ENCODE measurements at places on chromosomes 12 and 14. TPM values are rescaled to one million over a fixed set of nuclear protein-coding genes. Genes with fewer than 3 reads are reported as not detected.

DNA sequence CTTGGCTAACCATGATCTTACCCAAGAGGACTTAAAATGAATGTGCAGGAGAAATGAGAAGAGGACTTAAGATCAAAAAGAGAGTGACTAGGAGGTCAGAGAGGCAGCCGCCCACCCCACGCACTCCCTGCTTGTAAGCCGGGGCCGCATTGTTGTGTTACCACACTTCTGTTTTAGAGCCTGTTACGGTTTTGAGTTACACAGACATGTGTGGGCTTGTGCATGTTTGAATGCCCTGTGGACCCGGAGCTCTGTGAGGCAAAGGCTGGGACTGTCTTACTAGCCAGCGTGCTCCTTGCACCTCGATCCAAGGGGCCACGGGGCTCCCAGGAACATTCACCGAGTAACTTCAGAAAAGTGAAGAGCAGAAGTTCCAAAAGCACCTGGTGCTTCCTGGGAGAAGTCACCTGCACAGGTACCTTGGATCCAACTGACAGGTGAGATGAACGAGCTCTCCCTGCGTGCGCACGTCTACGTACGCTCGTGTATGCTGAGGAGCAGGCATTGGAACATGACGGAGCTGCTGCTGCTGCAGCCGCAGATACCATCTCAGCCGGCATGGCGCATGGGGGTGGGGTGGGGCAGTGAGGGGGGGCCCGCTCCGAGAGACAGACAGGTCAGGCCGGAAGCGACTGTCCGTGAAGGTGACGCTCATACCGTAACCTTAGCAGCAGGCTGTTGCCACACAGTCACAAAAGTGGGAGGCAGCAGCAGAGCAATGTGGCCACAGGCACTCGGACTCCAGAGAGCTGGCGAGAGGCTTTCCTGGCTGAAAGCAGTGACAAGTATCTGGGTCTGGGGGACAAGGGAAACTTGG lies 23.7 kb downstream of the SFSWAP start:
- DNase-seq, result no peak
- H3K27ac ChIP-seq, result no peak overlapping the region

DNA sequence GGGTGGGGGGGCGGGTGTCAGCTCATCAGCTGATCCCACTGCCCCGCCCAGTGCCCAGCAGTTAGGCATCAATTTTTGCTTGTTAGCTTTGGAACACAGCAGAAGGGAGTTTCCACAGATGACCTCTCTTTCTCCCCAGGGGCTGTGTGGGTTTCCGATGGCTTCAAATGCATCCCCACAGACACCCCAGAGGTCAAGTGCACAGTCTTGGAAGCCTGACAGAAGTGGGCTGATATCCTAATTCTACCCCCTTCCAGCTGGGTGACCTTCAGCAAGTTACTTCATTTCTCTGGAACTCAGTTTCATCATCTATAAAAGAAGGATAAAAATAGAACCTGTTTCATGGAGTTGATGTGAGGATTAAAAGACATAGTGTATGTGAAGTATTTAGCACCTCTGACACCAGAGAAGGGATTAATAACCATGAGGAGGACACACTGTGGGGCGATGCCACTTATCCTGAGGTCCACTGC lies 22.0 kb downstream of the TTC9 start:
- no peak for DNase-seq
- H3K27ac ChIP-seq, result peak overlapping the region; percentile 42
- H3K27me3 ChIP-seq, result no peaks in the 10 kb centered on the region
- no peak overlapping the region for H3K4me3 ChIP-seq
- H3K36me3 ChIP-seq, result peaks cover 14% of the 10 kb centered on the region

Gene FAM186B
- 0.14 TPM for total RNA-seq

DNA sequence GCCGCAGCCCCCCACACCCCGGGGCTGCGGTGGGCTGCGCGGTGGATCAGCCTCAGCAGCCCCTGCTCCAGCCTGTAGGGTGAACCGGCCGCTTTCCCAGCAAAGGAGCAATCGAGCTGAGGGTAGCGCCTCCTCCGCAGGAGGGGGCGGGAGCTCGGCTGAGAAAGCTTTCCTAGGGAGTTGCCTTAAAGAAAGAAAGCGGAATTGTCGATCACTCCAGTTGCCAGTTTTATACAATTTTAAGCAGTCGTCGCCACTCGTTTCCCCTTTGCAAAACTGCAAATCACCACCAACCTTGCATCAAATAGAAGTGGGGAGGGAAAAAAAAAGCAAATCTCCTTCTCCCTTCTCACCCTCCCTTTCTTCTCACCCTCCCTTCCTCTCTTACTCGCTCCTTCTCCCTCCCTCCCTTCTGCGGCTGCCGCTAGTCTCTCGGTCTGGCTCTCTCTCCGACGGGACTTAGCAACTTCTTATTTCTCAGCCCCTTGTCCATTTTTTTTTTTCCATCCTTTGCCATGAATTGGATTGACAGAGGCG lies at the start of gene PDE3A:
TSS of gene PDE3A (plus strand) at position 424 of the 537 bp plus-strand sequence. CDS start 748 bp downstream, outside the sequence.
- no peaks in the 10 kb centered on the region for H3K36me3 ChIP-seq
- peak within 1 kb of the TSS; percentile 67 for H3K4me3 ChIP-seq
- H3K27me3 ChIP-seq, result peaks cover 65% of the 10 kb centered on the region
- H3K27ac ChIP-seq, result no peak within 1 kb of the TSS
- peaks cover 14% of the 10 kb centered on the region for H3K4me1 ChIP-seq

DNA sequence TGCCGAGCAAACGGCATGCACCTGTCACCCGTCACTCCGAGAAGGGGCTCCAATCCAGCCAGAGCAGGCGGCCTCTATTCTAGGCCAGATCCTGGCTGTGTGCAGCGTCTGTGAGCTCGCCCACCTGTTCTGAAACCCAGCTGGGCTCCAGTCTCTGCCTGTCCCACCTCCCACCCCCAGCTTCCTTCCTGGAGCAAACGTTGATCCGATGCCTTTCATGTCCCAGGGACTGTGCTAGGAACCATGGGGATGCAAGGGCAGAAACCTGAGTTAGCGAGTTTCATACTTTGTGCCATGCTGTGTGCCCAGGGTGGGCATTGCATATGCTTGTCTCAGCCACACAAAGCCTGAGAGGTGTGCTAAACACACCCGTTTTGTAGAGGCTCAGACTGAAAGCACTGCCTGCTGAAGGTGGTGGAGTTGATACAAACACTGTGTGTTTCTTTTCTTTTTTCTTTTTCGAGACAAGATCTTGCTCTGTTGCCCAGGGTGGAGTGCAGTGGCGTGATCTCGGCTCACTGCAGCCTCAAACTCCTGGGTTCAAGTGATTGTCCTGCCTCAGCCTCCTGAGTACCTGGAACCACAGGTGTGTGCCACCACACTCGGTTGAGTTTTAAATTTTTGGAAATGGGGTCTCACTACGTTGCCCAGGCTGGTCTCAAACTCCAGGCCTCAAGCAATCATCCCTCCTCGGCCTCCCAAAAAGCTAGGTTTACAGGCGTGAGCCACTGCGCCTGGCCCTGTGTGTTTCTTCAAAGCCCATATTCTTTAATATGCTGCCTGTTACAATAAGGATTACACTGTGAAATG lies 84.1 kb upstream of the MED13L start:
- H3K4me3 ChIP-seq, result no peak overlapping the region
- no peaks in the 10 kb centered on the region for H3K27me3 ChIP-seq
- peaks cover 25% of the 10 kb centered on the region for H3K4me1 ChIP-seq
- no peak for DNase-seq
- no peaks in the 10 kb centered on the region for H3K36me3 ChIP-seq

- H3K27ac ChIP-seq, result no peak overlapping the region
- no peaks in the 10 kb centered on the region for H3K4me1 ChIP-seq
- no peak for DNase-seq
- no peak overlapping the region for H3K4me3 ChIP-seq
- no peaks in the 10 kb centered on the region for H3K27me3 ChIP-seq
Measured at GRCh38 chr12:108589840-108590229, 8.0 kb downstream of the TMEM119 start.

DNA sequence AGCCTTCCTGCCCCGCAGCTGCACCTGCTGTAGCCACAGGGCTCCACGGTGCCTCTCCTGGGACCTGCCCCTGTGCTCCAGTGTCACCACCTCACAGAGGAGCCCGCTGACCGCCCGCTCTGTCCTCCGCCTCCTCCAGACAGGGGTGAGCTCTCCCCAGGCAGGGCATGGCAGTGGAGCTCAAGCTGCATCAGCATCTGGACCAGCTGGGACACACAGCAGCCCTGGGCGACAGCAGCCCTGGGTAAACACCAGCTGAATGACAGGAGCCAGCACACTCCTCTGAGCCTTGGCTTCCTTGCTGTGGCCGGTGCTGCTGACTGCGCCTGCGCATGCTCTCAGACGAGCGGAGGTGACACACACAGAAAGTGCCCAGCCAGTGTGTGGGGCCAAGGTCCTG lies 22.0 kb downstream of the CHGA start:
- no peaks in the 10 kb centered on the region for H3K4me1 ChIP-seq
- H3K4me3 ChIP-seq, result no peak overlapping the region
- DNase-seq, result no peak

DNA sequence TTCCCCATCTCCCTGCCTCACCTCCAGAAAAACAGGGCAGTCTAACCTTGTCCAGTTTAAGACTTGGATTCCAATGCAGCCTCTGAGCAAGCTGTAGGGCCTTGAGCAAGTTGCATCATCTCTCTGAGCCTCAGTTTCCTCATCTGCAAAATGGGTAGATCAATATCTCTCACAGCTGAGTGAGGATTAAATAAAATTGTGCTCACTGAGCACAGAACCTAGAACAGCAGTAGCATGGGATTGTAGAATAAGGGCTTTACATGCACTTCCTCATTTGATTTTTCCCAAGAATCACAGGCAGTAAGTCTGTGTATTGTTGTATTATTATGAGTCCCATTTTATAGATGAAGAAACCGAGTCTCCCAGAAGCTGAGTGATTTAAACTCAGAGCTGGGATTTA lies 2.0 kb downstream of the DTX1 start:
- H3K4me3 ChIP-seq, result no peak overlapping the region
- no peaks in the 10 kb centered on the region for H3K36me3 ChIP-seq
- H3K27me3 ChIP-seq, result no peaks in the 10 kb centered on the region
- H3K27ac ChIP-seq, result no peak overlapping the region
- DNase-seq, result no peak

- H3K4me3 ChIP-seq, result no peak overlapping the region
- peaks cover 66% of the 10 kb centered on the region for H3K27me3 ChIP-seq
- H3K36me3 ChIP-seq, result no peaks in the 10 kb centered on the region
- peaks cover 5% of the 10 kb centered on the region for H3K4me1 ChIP-seq
Measured at GRCh38 chr12:85280984-85281630, 1.1 kb downstream of the ALX1 start.

DNA sequence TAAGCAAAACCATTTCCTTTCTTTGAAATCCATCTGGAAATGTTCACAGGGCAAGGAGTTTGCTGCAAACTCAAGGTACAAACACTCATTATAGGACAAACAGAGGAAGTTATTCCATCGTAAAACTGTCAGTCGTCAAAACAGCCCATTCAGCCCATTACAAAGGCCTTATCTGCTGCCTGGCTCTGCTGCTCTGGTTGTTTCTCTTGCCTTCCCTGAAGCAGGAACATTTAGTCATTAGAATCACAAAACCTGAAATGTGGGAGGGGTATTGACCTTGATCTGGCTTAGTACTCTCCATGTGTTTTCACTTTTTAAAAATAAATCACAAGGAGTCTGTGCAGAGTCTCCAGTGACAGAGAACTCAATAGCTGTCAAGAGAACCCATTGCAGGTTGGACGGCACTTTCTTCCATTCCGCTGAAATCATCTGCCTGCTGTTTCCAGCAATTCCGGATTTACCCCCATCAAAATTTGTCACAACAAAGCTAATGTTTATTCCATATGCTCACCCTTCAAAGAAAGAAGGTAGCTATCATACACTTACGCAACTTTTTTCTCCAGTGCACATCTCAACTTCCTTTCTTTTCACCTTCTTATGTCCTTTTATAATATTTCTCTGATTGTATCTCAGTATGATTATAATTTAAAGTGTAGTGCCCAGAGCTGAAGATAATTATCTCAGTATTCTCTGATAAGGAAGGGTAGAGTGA lies 24.6 kb upstream of the ITPR2 start:
- no peaks in the 10 kb centered on the region for H3K36me3 ChIP-seq
- H3K27me3 ChIP-seq, result peaks cover 7% of the 10 kb centered on the region
- H3K4me3 ChIP-seq, result no peak overlapping the region

GRCh38 chr12:64733857-64734256 lies 25.3 kb downstream of the GNS start:
- H3K27me3 ChIP-seq, result no peaks in the 10 kb centered on the region
- no peak for DNase-seq
- H3K4me3 ChIP-seq, result no peak overlapping the region
- H3K36me3 ChIP-seq, result peaks cover 35% of the 10 kb centered on the region

Gene MIP
- not detected for total RNA-seq

Gene FOXN4
- not detected for total RNA-seq

DNA sequence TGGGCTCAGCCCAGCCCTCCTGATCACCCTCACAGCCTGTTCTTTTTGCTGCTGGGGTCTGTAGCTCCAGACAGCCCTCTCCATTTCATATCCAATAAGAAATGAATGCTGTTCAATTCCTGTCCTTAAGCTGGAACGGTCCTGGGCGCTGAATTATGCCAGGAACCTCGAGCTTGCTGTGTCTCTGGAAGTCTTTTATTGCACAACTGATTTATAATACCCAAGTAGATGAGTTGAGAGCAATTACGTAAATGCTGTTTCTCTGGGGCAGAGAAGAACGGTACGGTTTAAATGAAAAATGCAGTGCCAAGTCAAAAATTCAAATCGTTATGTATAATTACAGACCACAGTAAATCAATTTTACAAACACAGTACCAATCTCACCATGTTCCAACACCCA lies 161.0 kb downstream of the SAMD4A start:
- H3K4me1 ChIP-seq, result peaks cover 39% of the 10 kb centered on the region
- H3K27ac ChIP-seq, result no peak overlapping the region
- H3K27me3 ChIP-seq, result peaks cover 20% of the 10 kb centered on the region
- peaks cover 2% of the 10 kb centered on the region for H3K36me3 ChIP-seq
- H3K4me3 ChIP-seq, result no peak overlapping the region

Gene NRIP2
- not detected for total RNA-seq

GRCh38 chr12:124231980-124232653 lies 62.8 kb upstream of the RFLNA start:
- no peak overlapping the region for H3K4me3 ChIP-seq
- peaks cover 2% of the 10 kb centered on the region for H3K4me1 ChIP-seq
- peaks cover 13% of the 10 kb centered on the region for H3K27me3 ChIP-seq
- H3K27ac ChIP-seq, result no peak overlapping the region

DNA sequence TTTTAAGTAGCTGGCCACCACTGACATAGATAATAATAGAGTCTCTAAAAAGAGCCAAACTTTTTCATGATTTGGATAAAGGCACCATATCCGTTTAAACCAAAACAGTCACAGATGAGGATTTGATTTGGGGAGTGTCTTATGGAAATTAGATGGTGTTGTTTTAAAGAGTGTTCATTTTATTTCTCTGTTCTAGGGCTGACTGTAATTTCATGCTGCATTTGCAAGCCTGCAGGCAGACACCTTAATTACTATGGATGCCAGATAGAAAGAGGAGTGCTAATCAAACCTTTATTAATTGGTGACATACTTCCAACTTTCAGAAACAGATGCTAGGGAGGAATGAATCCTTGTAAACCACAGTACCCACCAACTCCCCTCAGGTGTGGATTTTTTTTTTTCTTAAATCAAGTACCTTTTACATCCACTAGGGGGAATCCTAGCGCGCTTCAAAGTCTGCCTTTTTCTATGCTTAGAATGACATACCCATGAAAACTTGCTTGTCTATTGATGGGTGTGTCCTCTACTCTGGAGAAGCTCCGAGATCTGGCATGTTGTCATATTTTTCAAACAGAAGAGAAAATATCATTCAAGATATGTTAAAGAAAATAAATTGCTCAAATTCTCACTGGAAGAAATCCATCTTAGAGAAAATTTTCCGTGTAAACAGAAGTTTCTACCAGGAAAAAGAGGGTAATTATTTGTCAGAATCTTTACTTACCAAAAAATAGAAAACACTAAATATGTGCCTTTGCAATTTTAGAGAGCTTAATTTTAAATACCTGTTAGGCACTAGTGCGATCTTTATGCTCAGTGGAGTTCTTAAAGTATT lies 14.2 kb upstream of the PLXNC1 start:
- no peak overlapping the region for H3K4me3 ChIP-seq
- no peak overlapping the region for H3K27ac ChIP-seq
- no peaks in the 10 kb centered on the region for H3K27me3 ChIP-seq

GRCh38 chr12:46303039-46303666 lies 34.3 kb upstream of the SLC38A1 start:
- no peak overlapping the region for H3K27ac ChIP-seq
- H3K4me3 ChIP-seq, result no peak overlapping the region
- H3K36me3 ChIP-seq, result peaks cover 4% of the 10 kb centered on the region

Gene GUCY2C
- total RNA-seq, result not detected
